NCI-H1694 (cell line): ENCODE measurements at places on chromosomes 2 and 18.

GRCh38 chr2:111679202-111679601 lies 204.8 kb downstream of the ANAPC1 start:
- DNase-seq = no peak

GRCh38 chr2:5537180-5537688 lies 154.9 kb upstream of the SOX11 start:
- no peak for DNase-seq

DNA sequence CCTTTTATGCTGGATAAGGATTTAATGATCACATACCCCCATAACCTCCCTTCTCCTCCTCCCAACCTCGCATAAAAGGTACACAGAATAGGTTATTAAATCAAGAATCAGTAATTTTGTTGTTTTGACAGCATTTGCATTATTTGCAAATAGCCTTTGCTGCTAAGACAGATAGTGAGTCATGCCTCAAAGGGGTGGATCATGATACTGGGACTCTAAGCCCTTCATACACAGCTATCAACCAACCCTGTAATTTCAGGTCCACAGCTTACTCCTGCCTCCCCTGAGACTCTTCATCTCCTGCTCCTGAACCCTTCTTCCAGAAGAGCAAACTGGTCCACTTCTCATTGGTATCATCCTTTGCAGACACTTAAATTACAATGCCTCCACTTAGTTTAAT lies 73.8 kb upstream of the KLHL29 start:
- no peak for DNase-seq

DNA sequence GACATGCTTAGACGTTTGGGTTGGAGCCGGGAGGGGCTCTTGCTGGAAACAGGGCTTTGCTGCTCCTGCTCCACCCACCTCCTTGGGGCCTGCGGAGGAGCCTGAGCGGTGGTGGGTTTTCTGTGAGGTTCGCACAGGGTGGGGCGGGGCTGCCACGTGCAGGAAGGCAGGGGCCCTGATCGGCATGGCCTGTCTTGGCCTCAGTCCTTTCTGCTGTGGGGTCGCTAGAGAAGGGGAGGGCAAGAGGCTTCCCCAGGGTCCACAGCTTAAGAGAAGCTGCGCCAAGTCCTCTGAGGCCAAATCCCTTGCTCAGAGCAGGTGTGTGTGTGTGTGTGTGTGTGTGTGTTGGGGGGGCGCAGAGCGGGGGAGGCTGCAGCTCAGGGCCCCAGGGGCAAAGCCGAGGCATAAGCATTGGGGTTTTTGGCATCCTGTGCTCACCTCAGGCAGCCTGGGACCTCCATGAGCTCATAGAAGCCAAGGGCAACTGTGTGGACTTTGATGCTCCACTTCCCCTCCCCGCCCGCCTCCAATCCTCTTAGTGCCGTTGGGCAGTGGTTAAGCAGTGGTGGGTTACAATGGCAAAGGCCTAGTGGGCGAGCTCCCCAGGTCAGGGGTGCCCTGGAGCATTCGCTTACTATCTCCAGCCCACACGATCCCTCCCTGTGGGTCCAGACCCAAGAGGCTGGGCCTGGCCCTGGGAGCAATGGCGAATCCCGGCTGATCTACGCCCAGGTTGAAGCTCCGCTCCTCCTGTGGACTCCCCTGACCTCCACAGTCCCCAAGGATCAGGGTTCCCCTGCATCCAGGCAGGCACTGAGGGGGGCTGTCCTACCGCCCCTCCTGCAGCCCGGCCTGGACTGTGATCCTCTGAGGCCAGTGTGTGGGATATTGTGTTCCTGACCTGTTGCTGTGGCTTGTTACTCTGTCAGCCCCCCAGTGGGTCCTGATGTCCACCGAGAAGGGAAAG lies 28.9 kb downstream of the TOGARAM2 start:
- DNase-seq = no peak
